ENCODE measurements at places on chromosomes 16 and 17. TPM values are rescaled to one million over a fixed set of nuclear protein-coding genes. Genes with fewer than 3 reads are reported as not detected.
A peak's percentile ranks its signal among the peaks of the same experiment; 100 is the strongest.

DNA sequence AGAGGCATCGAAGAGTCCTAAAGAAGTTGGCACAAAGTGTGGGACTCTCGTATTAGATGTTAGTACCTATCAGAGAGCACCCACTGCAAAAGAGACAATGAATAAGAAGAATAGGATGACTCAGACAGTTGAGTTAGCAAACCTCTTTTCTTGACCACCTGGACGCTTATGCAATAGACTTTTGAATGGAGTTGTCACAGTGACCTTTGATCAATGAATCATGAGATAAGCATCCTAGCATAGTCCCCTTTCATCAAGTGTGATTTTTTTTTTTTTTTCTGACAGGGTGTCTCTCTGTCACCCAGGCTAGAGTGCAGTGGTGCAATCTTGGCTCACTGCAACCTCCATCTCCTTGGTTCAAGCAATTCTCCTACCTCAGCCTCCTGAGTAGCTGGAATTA, 1417.9 kb upstream of the GOT2 start:
- no peak for DNase-seq

DNA sequence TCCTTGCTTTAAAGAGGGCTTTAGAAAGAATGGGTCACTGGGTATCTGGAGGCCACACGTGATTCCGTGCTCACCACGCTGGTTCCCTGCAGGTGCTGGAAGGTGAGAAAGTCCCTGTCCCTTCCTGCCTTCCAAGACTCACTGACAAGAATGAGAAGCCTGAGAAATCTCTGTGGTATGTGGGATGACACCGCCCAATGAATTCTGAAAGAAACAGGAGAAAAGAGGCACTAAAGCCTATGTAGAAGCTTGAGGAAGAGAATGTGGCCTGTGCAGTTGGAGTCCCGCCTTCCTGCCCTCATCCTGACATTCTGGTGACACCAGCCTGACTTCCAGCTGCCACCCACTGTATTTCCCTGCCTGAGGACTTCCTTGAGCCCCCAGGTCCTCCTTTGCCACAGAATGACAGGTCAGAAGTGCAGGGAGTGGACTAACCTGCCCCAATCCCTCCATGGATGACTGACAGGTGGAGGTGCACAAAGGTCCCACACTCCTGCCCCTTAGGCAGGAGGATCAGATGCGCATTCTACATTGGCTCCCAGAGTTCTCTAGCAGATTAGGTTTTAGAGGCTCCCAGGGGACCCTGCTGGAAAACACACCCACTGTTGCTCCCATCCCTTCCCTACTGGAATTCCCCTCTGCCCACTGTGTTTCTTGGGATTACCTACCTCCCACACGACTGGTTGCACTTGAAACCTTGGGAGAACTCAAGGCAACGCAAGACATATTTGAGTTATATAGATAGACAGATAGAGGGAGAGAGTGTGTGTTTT, 38.6 kb upstream of the TENT4B start:
- DNase-seq: no peak

NOXO1 gene
- total RNA-seq: 0.69 TPM

TLK2 gene
- total RNA-seq: 12.4 TPM

DNA sequence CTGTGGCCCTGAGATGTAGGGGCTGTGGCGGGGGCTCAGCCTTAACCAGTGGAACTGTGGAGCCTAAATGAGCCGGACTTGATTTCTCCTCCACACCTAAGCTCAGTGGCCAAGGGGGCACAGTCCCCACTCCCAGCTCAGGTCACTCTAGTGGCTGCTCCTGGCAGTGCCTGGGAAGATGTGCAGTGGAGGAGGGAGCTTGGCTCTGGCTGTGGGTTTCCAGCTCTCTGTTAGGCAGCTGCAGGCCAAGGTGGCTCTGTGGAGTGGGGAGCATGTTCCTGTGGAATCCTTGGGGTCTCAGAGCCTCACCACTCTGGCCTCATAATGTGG, 76.3 kb downstream of the AMFR start:
- no peak for DNase-seq

DNA sequence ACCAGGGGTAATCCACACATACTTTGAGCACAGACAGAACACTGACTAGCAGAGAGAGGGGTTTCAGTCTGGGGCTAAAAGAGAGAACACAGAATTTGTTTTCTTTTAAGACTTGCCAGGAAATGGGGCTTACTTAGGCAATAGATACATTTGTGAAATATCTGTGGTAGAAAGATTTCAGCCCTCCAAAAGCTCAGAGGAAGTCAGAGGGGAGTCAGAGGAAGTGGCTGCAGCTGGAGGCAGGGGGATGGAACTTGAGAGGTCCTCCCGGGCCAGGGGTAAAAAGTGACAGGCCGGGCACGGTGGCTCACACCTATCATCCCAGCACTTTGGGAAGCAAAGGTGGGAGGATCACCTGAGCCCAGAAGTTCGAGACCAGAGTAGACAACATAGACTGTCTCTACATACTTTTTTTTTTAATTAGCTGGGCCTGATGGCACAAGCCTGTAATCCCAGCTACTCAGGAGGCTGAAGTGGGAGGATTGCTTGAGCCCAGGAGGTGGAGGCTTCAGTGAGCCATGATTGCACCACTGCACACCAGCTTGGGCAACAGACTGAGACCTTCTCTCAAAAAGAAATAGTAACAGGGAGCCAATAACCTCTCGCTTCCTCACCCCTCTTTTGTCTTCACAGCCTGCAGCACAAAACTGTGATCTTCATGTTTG, 49.9 kb downstream of the NLRC5 start:
- no peak for DNase-seq

- DNase-seq: no peak
These were observed 11.1 kb downstream of the G6PC3 start for GRCh38 chr17:44081681-44082080.

GNAO1 gene
- total RNA-seq: 23.3 TPM

DNA sequence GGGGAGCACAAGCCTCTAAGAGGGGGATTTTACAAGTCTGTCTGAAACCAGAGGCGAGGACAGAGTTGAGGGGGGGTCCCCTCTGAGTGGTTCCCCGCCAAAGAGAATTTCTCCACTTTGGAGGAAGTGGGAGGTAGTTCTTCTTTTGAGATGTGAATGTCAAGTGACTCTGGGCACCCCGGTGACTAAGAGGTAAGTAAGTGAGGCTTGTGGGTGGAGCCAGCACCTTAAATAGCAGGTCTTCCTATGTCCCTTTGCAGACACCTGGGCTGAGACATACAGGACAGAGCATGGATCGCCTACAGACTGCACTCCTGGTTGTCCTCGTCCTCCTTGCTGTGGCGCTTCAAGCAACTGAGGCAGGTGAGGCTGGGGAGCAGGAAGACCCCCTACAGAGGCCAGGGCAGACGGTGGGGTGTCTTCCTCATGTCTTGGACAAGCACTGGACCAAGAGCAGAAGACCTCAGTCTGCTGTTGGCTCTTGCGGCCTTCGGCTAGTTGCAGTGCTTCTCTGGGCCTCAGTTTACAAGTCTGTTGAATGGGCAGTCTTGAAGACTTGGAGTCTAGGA, at the start of gene CCL22:
TSS of gene CCL22 (plus strand) at position 257 of the 569 bp plus-strand sequence. CDS start at position 291, 34 bp downstream.
- no peak for DNase-seq

DNA sequence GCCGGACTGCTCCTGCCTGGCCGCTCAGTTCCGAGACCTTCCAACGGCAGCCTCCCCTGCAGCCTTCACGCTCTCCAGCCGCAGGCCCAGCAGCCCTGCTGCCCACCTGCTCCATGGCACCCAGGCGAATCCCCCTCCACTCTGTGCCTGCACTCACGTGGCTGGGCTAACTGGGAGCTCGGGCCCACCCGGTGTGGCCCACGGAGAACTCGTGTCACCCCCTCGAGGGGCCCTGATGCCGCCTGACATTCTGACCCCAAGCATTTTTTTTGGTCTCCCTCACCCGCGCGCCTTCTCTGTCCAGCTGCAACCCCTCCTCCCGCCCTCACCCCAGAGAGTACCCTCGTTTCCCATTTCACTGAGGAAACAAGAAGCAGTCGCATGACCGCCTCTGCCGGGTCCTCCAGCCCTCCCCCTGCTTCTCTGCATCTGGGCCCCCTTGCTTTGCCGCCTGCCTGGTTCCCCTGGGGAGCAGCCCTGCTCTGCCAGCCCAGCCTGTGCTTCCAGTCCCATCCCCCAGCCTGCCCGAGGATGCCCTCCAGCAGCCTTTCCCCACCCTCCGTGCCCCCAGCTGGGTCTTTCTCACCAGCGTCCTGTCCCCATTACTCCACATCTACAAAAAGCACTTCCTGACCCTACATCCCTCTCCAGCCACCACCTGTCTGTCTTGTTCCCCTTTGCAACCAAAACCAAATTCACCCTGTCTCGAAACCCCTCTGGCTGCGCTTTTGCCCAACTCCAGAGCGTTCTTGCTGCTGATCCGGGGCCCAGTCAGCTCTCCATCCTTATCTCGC, 146.4 kb upstream of the CHMP6 start:
- no peak for DNase-seq

- DNase-seq: no peak
These were observed 44.1 kb downstream of the CYB5D2 start for GRCh38 chr17:4187076-4187475.

GRCh38 chr16:26802440-26802839, 264.3 kb upstream of the C16orf82 start:
- DNase-seq: no peak

DNA sequence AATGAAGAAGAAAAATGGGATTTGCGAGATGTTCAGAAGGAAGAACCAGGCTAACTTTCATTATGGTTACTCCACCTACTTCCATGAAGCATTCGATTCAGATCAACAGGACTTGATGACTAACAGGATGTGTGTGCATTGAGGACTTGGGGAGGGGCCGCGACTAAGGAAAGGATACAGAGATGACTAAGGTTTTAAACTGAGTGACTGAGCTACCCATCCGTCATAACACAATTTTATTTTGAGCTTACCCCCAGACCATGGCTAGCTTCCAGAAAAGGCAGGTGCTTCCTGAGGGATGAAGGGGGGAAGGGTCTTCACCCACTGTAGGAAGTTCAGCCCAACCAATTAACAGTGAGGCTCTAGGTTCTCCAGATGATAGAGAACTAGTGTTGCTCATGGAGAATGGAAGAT, 2.5 kb upstream of the CDYL2 start:
- no peak for DNase-seq

C17orf75 gene
- 7.1 TPM for total RNA-seq

DNA sequence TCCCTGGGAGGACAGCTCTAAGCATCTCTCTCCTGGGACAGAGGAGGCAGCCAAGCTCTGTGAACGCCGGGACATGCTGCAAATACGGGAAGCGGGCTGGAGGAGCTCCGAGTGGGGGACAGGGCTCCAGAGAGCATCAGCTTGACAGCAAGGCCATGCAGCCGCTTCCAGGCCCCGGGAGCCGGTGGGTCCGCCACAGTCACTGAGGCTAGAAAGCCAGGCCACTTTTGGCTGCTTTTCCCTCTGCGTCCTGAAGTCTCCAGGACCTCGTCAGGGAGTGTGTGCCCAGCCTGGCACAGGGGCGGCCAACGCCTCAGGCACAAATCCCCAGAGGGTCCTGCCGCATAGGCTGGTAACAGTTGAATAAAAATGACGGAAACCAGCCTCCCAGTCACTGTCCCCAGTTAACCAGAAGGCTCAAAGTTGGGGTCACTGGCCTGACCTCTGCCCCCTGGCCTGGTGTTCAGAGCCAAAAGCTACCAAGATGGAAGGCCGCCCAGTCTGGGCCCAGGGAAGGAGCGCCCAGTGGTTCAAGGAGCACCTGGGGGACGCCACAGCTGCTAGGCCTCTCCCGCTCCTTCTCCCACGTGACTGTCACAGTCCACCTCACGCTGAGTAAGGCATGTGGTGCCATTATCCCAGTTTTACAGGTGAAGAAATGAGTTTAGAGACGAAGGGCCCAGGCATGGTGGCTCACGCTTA, 3.2 kb upstream of the TRIM65 start:
- peak; percentile 78 for DNase-seq

DNA sequence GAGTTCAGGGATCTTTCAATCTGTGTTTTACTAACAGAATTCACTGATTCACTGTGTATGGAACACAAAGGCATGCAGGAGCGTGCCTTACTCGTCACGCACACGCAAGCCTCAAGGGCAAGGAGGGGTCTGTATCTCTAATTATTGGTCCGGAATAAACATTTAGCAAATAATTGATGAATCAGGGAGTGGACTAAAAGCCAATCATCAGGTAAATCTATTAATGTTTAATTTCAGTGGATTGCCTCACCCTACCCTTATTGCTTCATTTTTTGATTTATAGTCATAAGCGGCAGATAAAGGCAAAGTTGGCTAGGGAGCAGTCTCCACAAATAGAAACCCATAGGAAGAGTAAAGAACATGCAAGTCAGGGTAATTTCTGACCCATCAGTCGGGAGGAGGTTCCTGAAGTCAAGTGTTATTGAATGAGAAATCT, 7.4 kb upstream of the HSD17B2 start:
- peak; percentile 74 for DNase-seq

DNA sequence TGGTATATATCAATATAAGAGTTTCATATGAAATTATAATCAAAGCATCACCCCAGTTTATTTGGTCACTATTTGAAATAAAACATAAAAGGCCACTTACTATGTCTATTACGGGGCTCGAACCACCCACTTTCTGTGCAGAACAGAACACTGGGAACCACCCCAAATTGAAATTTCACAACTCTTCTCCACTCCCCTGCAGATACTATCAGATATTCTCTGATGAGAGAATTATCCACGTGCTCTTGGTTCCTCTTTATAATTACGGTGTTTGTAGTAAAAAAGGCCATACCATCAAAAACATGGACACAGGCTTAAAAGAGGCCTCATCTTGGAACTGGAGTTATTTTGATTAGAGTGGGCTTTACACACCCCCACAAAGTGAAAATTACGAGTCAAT, 82.8 kb downstream of the WDR59 start:
- no peak for DNase-seq

- DNase-seq: peak; percentile 82
These were observed 138.2 kb downstream of the CYLD start for GRCh38 chr16:50879873-50880695.

DNA sequence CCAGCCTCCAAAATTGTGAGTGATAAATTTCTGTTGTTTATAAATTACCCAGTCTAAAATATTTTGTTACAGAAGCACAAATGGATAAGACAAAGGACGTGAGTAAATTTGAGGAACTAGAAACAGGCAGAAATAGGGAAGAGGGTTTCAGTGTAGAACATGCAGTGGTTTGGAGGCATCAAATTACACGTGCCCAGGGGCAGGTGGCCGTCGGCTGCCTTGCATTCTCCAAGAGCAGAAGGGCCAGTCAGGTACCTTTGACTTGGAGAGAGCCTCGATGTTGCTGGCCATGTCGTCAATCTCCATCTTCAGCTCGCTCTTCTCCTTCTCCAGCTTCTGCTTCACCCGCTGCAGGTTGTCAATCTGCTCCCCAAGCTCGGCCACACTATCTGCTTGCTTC, 54.3 kb downstream of the MYH13 start:
- DNase-seq: no peak

MED31 gene
- 10.3 TPM for total RNA-seq

GRCh38 chr17:66348584-66349165, 46.3 kb downstream of the PRKCA start:
- DNase-seq: no peak

Measured in right lobe of liver (tissue), 6 donors.